Dermis microvascular lymphatic vessel endothelial cell (primary cell): ENCODE measurements at places on chromosomes 6 and 20. TPM values are rescaled to one million over a fixed set of nuclear protein-coding genes. Genes with fewer than 3 reads are reported as not detected.

Gene MYBL2
- 8.6 and 13.0 TPM in 2 replicates for total RNA-seq

Gene TCP11
- total RNA-seq = 0.13 TPM in 2 replicates

Gene PRSS35
- not detected in 2 replicates for total RNA-seq

Gene CLIC5
- total RNA-seq = under 0.01 TPM in 2 replicates

Gene ALDH5A1
- total RNA-seq = 0.64 and 2.7 TPM in 2 replicates

Gene BTNL2
- not detected in 2 replicates for total RNA-seq

Gene VNN1
- under 0.01 TPM in 1 of 2 replicates, not detected in the other for total RNA-seq

Gene TAF4
- total RNA-seq = 2.3 and 3.7 TPM in 2 replicates

Gene CALHM4
- 0.13 TPM in 1 of 2 replicates, not detected in the other for total RNA-seq

Gene KHDRBS2
- not detected in 2 replicates for total RNA-seq

Gene PTCRA
- not detected in 2 replicates for total RNA-seq

Gene BPIFB1
- not detected in 2 replicates for total RNA-seq

Gene C4B
- 0.38 and 0.77 TPM in 2 replicates for total RNA-seq
